ENCODE measurements at places on chromosomes 3 and 15.

DNA sequence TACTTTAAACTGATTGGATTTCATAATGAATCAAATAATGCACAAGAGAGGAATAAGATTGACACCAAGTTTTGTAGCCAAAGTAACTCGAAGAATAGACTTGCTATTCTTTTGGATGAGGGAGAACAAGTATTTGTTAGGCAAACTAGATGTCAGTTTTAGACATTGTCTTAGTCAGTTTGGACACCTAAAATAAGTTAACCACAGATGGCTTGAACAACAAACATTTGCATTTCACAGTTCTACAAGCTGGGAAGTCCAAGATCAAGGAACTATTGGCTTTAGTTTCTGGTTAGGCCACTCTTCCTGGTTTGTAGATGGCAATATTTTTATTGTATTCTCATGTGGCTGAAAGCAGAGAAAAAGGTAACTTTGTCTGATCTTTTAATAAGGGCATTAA is 61.3 kb upstream of the OSTN start:
- no peak for DNase-seq

GRCh38 chr15:25671132-25671531 is 192.0 kb downstream of the ATP10A start:
- DNase-seq = no peak

DNA sequence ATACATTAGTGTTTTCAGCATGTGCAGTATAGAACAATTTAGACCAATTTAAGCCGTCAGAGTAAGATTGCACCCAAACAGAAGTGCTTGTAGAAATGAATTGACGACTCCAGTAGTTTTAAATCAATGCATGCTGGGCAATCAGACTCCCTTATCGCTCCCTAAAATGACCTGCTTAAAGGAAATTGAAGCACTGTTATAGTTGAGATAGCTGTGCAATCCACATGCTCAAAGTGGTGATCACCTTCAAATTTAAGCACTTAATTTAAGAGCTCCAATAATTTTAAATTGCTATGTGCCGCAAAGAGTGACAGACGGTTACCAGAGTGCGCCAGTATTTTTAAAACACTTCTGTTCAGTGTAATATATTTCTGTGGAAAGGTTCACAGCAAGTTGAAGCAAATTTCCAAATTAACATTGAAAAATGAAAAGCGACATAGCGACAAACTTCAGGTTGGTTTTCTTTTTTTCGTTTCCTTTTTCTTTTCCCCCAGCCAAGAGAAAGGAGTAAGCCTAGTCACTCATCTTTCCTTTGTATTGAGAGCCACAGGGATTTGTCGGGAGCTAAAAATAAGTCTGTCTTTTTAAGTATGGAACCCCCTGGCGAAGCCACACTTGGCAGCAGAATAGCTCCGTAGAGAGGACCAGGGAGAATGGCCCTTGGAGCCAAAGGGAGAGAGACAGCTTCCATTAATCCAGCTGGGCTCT is 436.4 kb upstream of the RBMS3 start:
- DNase-seq = no peak

GRCh38 chr3:44954962-44955361 is 21.0 kb downstream of the ZDHHC3 start:
- DNase-seq = no peak

- DNase-seq = no peak
Measured at GRCh38 chr3:178170698-178171535, 365.3 kb upstream of the KCNMB2 start.

DNA sequence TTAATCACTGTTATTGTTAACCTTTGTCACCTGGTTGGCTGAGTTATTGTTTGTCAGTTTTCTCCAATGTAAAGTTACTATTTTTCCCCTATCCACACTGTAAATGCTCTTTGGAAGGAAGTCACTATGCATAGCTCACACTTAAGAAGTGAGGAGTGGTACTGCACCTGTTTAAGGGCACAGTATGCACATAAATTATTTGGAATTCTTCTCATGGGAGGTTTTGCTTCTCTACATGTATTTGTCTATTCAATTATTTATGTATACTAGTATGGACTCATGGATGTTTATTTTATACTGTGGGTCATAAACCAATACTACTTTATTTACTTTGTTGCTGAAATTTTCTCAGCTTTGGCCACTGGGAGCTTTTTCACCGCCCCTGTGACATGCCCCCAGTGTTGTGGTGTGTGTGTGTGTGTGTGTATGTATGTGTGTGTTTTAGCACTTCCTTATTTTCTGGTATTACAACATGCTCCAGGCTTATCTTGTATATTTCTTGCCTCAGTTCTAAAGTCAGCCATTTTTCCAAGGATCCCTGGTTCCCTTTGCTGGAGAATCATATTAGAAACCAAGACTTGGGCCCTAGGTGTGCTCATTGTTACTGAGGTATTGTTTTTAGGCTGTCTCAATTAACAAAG is 290.5 kb downstream of the KBTBD8 start:
- DNase-seq = no peak

All from BJ (cell line).